ENCODE measurements at places on chromosomes 2 and 18.

GRCh38 chr2:177355874-177356273 lies 36.7 kb upstream of the AGPS start:
- DNase-seq: no peak

DNA sequence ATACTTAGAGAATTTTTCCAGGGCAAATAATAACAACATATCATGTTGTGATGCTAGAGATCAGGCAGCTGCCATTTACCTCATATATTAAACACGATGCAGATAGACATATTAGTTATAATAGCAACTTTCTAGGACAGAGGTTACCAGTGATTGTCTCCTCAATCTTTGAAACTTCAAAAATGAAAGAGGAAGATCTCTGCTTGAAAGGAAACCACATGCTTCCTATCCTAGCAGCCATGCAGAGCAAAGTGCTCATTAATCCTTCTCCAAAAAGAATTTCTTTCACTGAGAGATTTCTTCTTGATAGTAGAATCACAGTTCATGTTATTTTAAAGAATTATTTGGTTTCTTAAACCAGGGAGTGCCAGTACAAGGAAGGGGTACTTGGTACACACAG lies 317.2 kb downstream of the CPS1 start:
- no peak for DNase-seq

- DNase-seq: no peak
Measured at GRCh38 chr2:45992021-45992740, 305.0 kb upstream of the EPAS1 start.

GRCh38 chr2:123080331-123080730 lies 944.8 kb upstream of the CNTNAP5 start:
- DNase-seq: no peak

- peak; percentile 31 for DNase-seq
Measured at GRCh38 chr2:71880846-71881610, 266.6 kb downstream of the CYP26B1 start.

DNA sequence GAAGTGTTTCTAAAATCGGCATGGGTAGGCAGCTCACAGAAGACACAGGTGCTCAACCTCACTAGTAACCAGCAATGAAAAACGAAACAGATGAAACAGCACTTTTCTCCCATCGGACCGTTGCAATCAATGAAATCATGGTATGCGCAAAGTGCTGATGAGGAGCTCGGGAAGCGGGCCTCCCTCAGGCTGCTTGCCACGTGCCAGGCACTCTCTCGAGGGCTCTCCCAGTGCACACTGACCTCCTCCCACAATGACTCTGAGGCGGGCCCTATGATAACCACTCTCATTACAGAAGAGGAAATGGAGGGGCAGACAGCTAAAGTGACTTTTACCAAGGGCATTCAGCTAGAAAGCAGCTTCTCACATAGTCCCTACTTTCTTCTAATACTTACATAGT lies 3.8 kb upstream of the ANKRD23 start:
- no peak for DNase-seq

- peak; percentile 1 for DNase-seq
Measured at GRCh38 chr18:43396266-43396665, 119.0 kb upstream of the SYT4 start.

- DNase-seq: no peak
Measured at GRCh38 chr2:181239201-181239799, 217.9 kb upstream of the ITGA4 start.

DNA sequence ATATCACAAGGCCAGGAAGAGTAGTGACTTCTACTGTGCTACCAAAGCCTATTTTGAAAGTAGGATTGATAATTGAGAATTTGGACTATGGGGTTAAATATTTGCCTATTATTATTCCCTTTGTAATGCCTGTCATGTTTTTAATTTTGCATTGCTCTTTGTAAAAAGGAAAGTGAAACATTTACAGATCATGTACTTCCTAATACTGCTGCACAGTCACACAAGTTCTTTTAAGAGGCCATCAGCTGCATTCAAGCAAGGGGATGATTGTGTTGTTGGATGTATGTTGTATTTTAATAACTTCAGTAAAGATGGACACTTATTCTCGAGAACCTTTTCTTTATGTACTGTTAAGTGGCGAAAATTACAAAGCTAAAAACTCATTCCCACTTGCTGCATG lies 70.1 kb downstream of the PLEKHA3 start:
- DNase-seq: no peak

GRCh38 chr2:39433586-39434195 lies 3.4 kb downstream of the MAP4K3 start:
- DNase-seq: no peak

GRCh38 chr2:232539298-232540231 lies at the start of gene CHRNG:
Gene CHRNG (plus strand): TSS chr2:232539692. CDS start chr2:232539748, 56 bp downstream.
- no peak for DNase-seq

GRCh38 chr2:17309741-17310339 lies 208.4 kb downstream of the RAD51AP2 start:
- no peak for DNase-seq

- no peak for DNase-seq
Measured at GRCh38 chr2:163182764-163183354, 344.3 kb upstream of the KCNH7 start.

GRCh38 chr2:126568734-126569133 lies 87.2 kb upstream of the GYPC start:
- DNase-seq: no peak

DNA sequence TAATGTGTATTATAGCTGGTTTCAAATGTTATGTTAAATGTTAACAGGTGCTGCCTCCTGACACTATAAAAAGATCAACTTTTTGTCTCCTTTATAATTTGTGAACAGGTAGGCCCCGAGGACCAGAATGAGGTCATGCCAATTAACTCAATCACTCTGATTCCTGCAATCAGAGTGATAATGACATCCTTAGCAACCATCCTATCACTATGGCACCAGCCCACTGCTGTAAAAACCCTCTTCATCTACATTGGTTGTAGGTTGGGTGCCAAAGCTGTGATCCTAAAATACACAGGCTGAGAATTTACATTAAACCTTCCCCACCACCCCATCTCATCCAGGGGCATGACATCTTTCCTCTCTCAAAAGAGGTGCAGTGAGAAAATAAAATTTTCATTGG lies 103.5 kb downstream of the CPO start:
- no peak for DNase-seq

- DNase-seq: no peak
Measured at GRCh38 chr2:70987386-70987785, 7.3 kb downstream of the TEX261 start.

DNA sequence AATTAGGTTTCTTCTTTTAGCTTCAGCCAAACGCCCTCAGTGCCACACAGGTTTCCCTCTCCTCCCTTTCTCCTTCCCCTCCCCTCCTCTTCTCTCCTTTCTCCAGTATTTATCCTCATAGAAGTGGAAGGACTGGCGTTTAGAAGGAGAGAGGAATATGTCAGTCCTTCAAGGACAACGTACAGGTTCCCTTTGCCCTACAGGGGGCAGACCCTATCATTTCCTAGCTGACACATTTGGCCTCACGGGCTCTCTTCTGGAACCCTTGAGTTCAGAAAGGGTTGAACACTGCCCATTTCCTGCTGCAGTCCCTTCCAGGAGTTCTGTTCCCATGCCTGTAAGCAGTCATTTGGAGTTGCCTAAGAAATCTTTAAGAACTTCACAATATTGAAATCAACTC lies 46.1 kb downstream of the CDCA7 start:
- DNase-seq: no peak

GRCh38 chr18:61651145-61651879 lies 241.5 kb downstream of the RNF152 start:
- no peak for DNase-seq

DNA sequence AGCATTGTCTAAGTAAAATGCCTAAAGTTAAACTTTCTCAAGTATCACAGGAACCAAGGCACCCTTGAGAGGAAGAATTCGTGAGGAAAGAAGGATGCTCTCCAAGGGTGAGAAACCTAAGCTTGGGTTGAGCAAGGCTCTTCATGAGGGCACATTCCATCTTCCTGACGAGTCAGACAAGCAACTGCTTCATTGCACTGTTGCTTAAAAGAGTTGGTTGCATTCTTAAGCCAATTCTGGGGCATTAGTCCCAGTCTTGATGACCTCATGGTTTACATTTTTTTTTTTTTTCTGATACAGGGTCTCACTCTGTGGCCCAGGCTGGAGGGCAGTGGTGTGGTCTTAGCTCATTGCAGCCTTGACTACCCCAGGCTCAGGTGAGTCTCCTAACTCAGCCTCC lies 237.5 kb downstream of the ACTR3 start:
- DNase-seq: no peak

DNA sequence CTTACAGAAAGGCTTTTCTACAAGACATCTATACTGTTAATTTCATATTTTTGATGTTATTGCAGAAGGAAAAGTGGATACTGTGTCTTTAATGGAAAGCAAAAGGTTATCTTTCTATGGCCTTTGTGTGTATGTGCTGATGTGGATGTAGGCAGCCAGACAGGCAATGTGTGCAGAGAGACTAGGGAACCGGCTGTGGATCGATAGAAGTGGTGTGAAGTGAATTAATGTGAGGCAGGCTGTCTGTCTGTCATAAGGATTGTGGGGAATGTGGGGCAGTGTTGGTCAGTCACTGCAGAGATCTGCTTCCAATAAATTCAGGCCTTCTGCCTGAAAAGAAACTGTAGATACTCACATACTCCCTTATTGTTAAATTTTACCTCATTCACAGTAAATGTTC lies 156.7 kb downstream of the WDR7 start:
- no peak for DNase-seq

- DNase-seq: no peak
Measured at GRCh38 chr2:18506883-18507509, 53.5 kb downstream of the RDH14 start.

GRCh38 chr2:191322828-191323506 lies 77.8 kb downstream of the MYO1B start:
- DNase-seq: no peak

All from skeletal muscle cell (primary cell).